ENCODE measurements at places on chromosomes 12 and 14.

DNA sequence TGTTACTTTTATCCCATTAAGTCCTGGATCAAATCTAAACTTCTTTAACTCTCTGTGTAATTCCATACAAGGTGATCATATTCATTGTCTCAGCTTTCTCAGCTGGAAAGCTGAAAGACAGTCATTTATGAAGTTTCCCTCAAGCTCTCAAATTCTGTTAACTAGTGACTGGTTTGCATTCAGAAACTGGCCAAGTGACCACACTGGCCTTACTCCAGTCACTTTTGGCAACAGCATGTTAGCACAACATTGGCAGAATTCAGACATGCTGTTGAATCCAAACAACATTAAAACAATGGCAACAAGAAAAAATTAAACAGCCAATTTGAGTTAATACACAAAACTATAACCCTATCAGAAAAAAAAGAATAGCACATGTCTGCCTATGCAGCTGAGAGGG, 343.3 kb downstream of the MDGA2 start:
- no peak for DNase-seq

GRCh38 chr14:101364503-101365328, 196.6 kb upstream of the DIO3 start:
- DNase-seq = no peak

- DNase-seq = no peak
Measured at GRCh38 chr12:48818831-48819590, 715 bp downstream of the CACNB3 start.

- DNase-seq = no peak
Measured at GRCh38 chr12:58593557-58594304, 326.6 kb downstream of the LRIG3 start.

GRCh38 chr14:62006116-62006731, 244.0 kb downstream of the SNAPC1 start:
- DNase-seq = no peak

- DNase-seq = no peak
Measured at GRCh38 chr12:49094160-49094974, at the start of gene DHH. Gene DHH (minus strand): TSS chr12:49094801. CDS start chr12:49094512, 289 bp downstream.

DNA sequence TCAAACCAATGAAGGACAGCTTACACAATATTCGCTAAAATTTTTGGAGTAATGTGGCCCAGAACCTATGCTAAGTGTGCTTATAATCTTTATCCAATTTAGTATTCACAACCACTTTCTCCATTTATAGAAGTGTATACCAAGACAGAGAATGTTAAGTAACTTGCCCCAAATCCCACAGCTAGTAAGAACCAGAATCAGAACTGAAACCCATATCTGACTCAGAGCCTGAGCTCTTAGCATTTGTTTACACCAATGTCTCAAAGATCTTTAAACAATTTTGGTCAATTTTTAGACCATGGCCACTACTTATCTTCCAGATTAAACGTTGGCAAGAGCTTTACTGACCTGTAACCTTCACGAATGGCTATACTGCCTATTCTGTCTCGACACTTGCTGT, 53.0 kb downstream of the PAPLN start:
- no peak for DNase-seq

DNA sequence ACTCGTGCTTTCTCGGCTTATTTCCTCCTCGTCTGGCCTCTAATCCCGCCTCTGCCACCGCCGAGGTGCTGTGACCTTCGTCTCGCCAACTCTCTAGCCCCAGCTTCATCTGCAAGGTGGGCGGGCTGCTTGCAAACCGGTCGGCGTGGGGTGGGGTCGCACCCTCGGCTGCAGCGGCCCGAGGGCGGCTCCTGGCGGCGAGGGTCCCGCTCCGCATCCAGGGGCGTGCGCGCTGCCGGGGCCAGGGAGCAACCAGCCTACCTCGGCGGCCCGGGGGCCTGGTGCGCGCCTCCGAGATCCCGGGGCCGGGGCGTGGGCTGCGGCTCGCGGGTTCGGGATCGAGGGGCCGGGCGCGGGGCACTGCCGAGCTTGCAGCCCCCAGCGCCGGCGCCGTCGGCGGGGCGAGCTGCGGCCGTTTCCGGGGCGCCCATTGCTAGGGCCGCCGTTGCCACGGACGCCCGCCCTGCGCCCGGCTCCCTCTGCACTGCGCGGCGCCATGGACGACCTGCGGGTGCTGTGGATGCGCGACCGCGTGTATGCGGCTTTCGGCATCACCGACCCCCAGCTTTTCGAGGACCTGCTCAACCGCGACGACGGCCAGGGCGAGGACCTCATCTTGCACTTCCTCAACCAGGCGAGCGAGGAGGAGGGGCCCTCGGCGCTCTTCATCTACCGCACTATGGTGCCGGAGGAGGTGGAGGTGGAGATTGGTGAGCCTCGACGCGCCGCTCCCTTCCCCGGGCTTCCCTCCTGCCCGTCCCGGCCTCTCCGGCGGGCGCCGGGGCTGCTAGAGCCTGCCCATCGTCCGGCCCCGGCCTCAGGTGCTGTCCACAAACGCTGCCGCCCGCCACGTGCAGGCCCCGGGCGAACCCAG, at the start of gene DNAH10:
Gene DNAH10 (plus strand): TSS at position 461 of the 874 bp plus-strand sequence. CDS start 36 bp downstream, at position 497.
- no peak for DNase-seq

GRCh38 chr14:90288651-90289355, 32.5 kb downstream of the PSMC1 start:
- peak; percentile 32 for DNase-seq

- no peak for DNase-seq
Measured at GRCh38 chr12:46475972-46476645, 103.5 kb upstream of the SLC38A2 start.

- DNase-seq = no peak
Measured at GRCh38 chr14:73386342-73386741, 72.0 kb downstream of the NUMB start.

- DNase-seq = no peak
Measured at GRCh38 chr12:2306735-2307134, 253.9 kb downstream of the CACNA1C start.

- no peak for DNase-seq
Measured at GRCh38 chr12:57889500-57889989, 43.0 kb upstream of the CTDSP2 start.

- DNase-seq = peak; percentile 26
Measured at GRCh38 chr14:92783813-92784431, 10.2 kb upstream of the GOLGA5 start.

DNA sequence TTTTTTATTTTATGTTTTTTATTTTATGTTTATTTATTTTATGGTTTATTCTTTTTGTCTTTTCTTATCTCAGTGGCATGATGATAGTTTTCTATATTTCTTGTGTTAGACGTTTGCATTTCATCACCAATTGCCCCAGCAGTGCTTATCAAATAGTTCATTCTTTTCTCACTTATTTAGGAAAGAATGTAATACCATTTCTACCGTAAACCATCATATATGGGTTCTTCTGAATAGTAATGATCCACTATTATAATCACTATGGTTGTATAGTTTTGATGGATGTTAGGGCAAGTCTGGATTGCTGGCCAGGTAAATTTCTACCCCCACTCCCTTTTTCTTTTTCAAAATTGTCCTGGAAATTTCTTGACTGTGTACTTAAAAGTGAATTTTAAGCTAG, 134.6 kb upstream of the FBXO33 start:
- DNase-seq = no peak

DNA sequence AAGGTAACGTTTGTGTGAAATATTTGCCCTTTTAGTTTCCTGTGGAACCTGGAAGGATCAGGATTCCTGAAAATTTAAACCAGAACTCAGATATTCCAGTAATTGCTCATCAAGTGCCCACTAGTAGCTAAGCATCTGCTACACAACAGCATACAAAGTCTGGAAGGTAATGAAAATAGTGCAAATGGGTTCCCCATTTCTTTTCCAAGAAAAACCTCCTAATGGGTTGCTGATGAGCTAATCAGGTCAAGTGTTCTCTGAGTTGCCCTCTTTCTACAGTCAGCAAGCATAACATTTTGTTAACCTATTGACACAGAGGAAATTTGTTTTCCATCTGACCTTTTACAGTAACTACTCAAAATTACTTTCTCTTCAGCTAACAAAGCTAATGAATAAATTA, 83.6 kb upstream of the PMCH start:
- DNase-seq = no peak

- no peak for DNase-seq
Measured at GRCh38 chr14:60815371-60815770, 80.8 kb downstream of the MNAT1 start.

DNA sequence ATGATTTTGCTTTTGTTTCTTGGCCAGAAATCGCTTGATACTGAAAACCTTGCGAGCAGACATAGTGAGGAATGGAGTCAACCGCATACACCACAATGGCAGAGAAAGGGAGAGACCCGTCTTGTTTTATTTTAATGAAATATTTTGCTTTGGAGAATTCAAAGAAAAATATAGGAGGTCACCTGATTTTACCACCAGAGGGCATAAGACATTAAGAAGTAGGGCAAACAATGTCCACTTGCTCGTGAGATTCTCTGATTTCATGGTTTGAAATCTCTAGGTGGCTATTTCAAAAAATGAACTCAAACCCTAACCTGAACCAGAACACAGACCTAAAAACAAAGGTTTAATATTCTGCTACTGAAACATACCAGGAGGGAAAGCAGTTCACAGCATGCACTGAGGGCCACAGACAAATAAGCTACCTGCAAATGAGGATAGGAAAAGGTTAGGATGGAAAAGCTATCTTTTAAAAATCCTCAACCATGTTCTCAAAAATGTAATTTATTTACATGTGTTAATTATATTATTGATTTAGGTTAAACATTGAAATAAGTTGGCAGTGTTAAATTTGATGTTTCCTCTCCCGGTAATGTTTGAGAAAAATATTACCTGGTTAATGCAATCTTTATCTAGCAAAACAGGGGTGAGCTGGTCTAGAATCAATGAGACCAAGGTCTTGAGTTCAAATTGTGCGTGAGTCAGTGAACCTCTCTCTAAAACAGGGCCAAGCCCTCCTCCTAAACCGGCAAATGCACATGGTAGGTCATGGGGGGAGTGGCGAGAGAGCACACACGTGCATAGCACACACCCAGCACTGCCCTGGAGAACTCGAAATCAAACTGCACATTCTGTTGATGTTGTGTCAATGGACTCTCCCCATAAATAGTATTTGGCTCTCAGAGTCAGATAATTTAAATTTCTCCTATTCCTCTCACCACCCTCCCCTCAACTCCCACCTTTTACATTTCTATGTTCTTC, 12.5 kb downstream of the IFNG-AS1 start:
- DNase-seq = no peak

- no peak for DNase-seq
Measured at GRCh38 chr14:40394634-40395340, 962.6 kb upstream of the FBXO33 start.

DNA sequence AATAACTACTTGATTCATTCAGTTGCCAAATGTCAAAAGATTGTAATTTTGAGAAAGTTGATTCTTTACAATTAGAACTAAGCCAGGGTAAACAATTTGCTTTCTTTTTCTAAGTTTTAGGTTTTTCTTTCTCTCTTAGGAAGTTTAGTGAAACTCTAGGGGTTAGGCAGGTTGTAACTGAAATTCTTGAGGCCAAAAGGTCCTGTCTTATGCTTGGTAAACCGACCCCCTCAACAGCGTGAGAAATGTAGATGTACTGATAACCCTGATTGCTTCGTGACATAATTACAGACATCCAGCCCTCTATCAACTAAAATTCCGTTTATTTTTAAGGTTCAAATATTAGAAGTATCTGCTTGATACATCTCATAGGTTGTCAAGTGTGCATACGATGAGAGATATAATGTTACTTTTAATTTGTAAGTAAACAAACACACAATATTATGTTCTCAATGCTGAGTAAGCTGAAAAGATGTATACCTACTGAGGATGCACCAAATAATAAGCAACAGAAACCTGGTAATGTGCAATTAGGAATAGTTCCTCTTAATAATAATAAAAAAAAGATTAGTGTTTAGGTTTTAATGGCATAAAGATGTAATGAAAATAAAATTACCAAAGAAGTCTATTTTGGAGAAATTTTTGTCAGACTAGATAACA, 7.2 kb downstream of the FUT8 start:
- DNase-seq = no peak

GRCh38 chr12:93186131-93186530, 191.6 kb upstream of the NUDT4 start:
- no peak for DNase-seq

- DNase-seq = no peak
Measured at GRCh38 chr12:51941011-51941581, 10.4 kb upstream of the ACVR1B start.

DNA sequence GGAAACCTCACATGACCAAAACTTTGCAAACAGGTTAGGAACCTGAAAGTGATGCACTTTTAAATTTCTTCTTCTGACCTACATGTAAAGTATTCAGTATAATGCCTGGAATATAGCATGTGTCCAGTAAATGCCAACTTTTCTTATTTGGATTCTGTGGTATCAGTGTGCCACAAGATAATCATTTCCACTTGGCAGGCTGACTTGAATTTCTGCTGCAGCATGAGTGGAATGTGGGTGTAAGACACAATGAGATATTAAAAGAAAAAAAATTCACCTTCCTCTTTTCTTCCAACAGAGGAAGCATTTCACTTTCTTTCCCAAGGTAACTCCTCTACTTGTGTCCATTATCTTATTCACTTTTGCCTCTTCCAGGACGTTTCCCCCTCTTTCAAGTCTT, 141.9 kb upstream of the PRKD1 start:
- no peak for DNase-seq

DNA sequence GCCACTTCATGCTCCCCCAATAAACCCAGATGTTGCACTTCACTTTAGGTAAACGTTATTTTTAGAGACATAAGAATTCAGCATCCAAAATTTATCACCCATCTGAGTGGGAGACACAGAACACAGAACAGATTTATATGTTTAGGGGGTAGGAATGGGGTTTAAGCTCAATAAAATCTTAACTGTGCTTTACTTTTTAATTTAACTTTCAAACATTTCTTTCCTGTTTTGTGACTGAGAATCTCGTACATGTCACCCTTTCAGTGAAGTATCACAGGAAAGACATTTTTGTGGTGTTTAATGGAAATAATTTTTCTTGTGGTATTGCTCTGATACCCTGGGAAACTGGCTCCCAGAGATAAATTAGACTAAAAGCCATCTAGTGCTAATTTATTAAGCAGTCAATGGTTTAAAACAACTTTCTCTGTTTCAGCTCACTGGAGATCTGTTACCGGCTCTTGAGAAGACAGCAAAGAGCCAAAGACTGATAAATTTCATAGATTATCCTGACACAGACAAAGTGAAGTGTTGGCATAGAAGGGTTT, 148.0 kb upstream of the BMP4 start:
- no peak for DNase-seq

DNA sequence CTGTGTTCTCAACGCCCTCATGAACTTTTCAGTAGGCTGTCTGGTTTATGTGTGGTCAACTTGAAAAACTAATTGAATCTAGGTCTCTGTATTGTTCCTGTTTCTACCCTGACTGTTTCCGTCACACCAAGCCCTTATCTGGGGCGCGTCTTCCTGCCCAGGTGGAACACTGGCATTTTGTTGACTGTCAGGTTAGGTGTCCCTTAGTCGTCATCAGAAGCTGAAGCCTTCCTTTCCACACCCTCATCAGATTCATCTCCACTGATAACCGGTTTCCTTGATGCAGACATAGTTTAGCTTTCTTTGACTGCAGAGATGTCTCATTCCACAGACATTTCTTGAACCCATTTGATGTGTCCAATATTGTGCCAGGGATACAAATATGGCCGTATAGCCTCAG, 96.5 kb downstream of the DUSP16 start:
- DNase-seq = no peak

GRCh38 chr14:59895721-59896120, 24.2 kb upstream of the LRRC9 start:
- no peak for DNase-seq

Data from pulmonary artery endothelial cell (primary cell).